ENCODE measurements at places on chromosomes 7 and 10.

- no peak for DNase-seq
These were observed 217.7 kb upstream of the AOAH start for GRCh38 chr7:36942025-36942424.

DNA sequence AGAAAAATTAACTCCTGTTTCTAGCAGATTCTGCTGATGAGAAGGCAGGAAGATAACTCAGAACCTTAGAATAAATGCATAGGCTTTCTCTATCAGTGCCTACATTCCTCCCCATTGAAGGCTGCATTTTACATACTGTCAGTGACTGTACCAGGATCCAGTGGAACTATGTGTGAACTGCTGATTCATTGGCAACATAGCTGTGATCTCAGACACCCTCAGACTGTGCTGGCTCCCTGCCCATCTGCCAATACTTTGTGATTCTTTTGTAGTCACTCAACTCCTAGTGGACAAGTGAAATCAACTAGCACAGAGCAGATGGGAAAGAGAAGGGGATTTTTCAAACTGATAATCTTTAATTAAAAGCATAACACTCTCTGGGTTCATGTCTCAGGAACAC is 375.8 kb downstream of the MDFIC start:
- no peak for DNase-seq

GRCh38 chr7:143015084-143015483 is 11.8 kb downstream of the OR9A2 start:
- no peak for DNase-seq

DNA sequence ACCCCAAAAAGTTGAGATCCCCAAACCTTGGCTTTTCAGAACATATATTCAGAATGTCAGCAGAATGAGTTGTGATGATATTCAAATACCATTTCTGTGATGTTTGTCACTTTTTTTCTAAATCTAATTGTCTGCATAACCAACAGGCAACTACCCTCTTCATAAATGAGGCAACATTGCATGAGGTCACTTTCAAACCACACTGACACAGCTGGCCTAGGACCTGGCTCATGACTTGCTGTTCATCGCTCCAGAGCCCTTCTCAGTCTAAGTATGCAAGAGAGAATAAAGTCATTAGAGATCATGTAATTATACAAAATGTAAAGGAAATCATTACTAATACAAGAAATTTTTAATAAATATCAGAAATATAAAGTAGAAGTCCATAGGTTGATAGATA is 681.9 kb downstream of the GRM8 start:
- no peak for DNase-seq

GRCh38 chr10:128549101-128549608 is 422.9 kb upstream of the MKI67 start:
- no peak for DNase-seq

GRCh38 chr10:59971915-59972314 is 65.6 kb upstream of the CCDC6 start:
- no peak for DNase-seq

DNA sequence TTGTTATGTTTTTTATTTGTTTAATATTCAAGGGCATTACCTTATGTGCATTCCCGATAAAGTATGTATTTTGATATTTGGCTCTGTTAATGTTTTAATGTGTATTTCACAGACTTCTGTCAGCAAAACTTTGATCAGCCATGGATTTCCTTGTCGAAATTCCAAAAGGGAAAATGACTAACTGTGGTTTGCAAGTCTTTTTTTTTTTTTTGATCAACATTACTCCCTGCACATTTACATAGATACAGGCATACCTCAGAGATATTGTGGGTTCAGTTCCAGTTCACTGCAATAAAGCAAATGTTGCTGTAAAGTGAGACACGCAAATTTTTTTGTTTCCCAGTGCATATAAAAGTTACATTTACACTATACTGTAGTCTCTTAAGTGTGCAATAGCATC is 351.9 kb downstream of the CXCL12 start:
- DNase-seq = no peak

DNA sequence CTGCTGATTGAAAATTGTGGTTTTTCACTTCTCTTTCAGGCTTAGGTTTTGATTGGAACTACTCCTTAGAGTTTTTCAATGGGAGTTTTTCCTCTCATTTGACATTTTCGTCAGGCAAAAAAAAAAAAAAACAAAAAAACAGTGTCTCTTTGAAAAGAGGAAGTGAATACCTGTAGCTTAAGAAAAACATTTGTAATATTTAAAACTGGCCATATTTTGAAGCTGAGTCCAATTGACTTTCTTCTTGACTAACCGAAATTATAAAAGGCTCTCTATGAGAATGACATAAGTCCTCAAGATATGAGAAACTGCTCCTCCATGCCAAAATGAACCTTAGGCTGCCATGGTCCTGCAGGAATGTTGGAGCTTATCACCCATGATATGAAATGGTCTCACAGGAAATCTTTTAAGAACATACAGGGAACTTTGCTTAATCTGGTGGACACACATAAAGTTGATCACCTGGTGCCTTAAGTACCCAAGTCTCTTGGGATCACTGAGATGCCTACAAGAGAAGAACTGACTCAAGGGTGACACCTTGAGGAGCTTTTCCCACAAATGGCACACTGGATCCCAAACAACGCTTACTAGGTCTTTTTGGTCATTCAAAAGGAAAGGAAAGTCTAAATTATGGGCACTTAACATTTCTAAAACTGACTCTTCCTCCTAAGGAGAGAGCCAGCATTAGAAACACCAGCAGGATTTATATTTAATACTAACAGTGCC is 263.4 kb downstream of the CDC14C start:
- no peak for DNase-seq

- no peak for DNase-seq
These were observed 143.1 kb downstream of the CHN2 start for GRCh38 chr7:29337546-29338116.

DNA sequence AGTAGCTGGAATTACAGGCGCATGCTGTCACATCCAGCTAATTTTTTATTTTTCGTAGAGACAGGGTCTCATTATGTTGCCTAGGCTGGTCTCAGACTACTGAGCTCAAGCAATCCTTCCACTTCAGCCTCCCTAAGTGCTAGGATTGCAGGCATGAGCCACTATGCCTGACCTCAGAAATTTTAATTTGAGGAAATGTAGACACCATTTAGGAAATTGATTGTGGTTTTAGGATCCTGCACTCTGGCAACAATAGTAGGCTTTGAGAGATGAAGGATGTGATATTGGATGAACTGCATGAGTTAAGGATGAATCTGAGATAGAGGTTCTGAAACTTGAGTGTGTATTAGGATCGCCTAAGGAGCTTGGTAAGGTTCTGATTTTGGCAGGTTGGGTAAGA is 66.5 kb downstream of the PPP1R9A start:
- DNase-seq = no peak

DNA sequence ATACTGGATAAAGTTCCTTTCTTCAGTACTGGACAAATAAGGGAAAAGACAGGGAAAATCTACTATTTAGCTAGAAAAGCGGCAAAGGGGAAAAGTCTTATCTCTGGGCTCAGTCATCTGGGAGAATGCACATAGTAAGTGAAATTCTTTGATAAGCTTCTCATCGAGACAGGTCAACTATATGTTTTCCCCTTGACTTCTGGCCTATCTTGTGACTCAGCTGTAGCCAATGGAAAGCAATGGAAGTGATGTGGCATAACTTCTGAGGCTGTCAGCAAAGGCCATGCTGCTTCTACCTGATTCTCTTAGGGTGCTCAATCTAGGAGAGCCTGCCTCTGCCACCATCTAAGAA is 91.9 kb downstream of the PCGF5 start:
- no peak for DNase-seq

- no peak for DNase-seq
These were observed 1.8 kb downstream of the CYP2E1 start for GRCh38 chr10:133528845-133529575.

DNA sequence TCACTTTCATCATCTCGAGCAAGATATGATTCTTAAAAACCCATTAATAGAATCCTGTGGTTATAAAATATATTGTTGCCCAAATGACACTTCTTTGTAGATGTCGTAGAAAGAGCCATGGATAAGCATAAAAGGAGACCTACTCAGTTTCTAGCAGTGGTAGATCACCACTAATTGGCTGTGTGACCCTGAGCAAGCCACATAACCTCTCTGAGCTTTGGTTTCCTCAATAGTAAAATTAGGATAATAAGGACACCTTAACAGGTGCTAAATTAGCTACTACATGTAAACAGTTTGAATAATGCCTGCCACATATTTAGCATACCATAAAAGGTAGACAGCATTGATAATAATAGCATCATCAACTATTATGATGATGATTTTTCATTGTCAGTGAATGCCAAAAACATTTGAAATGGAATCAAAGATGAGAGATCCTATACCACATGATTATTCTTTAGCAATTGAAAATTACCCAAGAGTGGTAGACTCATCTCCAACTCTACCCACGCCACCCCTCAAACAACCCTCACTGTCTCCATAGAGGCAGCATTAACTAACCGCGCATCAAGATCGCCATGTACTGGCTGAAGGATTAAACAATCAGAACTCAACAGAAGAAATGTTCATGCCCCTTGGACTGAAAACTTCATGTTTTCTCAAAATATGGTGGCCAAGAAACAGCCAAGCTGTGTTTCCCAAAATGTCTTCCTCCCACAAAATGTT is 45.8 kb downstream of the CHST15 start:
- no peak for DNase-seq

GRCh38 chr10:77819210-77820112 is 107.1 kb downstream of the DLG5 start:
- DNase-seq = no peak

Measured in stimulated activated CD4-positive, alpha-beta T cell treated with anti-CD3 and anti-CD28 coated beads, TNF-alpha, amount 100 ng/mL, for 1 hour (primary cell).